Stimulated activated CD8-positive, alpha-beta memory T cell treated with anti-CD3 and anti-CD28 coated beads, Interleukin-7, amount 100 ng/mL, for 1 hour (primary cell): ENCODE measurements at places on chromosomes 12 and 14.

DNA sequence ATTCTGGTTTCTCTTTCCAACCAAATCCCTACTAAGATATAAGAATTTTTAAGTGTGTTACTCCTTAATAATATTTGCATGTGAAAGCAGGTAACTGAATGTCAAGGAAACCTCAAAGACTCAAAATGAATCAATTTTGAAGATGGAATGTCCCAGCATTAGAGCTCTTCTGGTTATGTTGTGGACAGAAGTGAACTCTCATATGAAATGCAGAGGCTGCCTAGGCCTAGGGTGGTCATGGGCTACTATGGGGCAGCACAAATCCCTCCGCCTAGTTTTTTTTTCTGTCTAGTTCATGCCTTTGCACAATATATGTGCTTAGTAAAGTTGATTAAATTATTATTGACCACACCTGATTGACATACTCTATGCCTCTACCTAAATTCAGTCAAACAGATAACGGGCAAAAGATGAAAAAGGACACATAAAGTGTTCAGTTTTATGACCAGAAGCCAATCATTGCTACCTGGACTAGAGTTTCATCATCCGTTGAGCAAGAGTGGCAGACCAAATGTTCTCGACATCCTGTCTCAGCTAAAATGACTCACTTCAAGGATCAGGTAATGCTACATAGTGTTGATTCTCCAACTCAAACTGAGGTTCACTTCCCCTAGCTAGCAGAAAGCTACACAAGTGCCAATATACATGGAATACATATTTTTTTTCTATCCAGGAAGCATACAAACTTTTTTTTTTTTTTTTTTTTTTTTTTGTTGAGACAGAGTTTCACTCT, 1211.4 kb downstream of the VRK1 start:
- DNase-seq: no peak

DNA sequence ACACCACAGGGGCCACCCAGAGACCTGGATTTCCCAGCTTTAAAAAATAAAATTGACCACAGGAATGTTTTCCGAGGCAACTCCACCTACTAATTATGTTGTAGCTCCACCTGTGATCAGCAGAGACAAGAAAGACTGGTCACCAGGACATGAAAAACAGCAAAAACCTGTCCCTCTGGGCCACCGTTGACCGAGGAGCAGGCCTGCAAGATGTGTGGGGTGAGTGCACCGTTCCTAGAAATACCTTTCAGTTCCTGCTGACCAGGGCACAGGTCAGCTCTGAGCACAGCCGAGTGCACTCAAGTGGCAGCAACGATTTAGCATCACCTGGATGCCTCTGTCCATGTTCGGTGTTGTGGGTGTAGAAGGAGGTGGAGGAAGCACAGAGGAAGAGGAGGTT, 16.9 kb downstream of the FZD10 start:
- DNase-seq: no peak

DNA sequence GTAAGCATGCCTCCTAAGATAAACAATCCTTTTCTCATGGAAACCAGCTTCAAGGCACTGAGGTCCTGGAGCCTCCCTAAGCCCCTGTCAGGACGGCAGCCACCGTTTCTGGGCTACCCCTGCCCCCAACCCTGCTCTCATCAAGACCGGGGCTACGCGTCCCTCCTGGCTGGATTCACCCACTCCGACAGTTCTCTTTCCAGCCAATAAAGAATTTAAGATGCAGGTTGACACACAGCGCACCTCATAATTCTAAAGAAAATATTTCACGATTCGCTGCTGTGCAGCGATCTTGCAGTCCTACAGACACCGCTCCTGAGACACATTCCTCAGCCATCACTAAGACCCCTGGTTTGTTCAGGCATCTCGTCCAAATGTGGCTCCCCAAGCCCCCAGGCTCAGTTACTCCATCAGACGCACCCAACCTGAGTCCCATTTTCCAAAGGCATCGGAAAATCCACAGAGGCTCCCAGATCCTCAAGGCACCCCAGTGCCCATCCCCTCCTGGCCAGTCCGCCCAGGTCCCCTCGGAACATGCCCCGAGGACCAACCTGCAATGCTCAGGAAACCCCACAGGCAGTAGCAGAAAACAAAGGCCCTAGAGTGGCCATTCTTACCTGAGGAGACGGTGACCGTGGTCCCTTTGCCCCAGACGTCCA, 336.3 kb downstream of the TMEM121 start:
- DNase-seq: no peak

DNA sequence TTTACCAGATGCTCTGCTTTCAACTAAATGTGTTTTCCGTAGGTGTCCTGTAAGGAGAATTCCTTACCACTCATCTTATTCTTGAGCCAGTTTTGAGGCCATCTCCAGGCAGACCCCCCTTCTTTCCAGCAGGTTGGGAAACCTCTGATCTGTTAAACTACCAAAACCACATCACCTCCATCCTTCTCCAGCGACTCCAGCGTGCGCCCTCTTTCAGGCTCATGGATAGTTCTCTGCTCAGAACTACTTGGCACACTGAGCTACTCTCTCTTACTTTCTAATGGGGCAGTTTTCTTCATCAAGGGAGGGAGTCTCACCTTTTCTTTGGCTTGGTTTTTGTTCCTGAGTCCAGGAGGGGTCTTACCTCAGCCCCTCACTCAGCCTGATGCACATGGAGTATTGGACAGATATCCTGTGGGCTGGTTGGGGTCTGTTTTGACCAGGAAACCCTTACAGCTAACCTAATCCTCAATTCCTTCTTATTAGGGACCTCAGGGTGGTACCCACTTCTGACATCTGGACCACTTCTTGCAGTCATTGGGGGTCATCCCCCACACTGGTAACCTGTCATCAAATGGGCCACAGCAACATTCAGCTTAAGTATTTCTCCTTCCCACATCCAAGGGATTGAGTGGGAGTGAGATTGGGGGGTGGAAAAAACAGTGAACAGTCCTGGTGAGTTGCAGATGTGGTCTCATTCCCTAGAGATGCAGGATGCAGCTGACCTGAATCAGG, 5.2 kb downstream of the DHRS2 start:
- no peak for DNase-seq

GRCh38 chr12:126286203-126286602, 1221.0 kb downstream of the AACS start:
- no peak for DNase-seq

DNA sequence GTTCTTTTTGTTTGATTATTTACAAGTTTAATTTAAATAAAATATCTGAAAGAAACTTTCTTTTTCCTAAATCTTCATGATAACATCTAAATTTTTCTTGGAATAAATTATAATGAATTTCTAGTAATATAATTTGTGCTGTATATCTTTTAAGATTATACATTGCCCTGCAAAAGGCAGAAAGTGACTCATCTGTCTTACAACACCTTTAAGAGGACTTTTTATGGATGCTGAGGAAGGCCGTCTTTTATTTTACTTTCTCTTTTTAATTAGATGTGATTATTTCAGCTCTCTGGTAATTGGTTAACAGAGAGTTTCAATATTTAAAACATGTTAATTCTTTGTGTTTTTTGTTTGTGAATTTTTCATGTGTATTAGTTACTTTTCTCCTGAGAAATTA, 598.4 kb downstream of the RPL10L start:
- no peak for DNase-seq

DNA sequence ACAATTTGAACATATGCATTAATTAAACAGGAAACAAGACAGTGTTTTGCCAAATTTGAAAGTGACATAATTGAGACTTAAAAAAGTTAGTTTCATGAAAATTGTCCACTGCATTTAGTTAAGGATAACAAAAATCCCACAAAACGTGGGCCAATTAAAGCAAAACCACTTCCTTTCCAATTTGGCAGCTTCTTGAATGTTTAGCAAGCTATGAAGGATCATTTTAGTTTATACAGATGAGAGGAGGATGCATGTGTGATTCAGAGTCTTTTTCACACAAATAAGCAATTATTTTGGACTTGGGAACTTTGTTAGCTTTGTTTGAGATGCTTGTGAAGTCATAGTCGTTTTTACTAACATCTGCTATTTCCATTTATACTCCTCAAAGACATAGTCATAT, 109.6 kb downstream of the ATXN7L3B start:
- DNase-seq: no peak

GRCh38 chr14:90890322-90891020, 74.2 kb upstream of the TTC7B start:
- no peak for DNase-seq

- DNase-seq: no peak
Observed at GRCh38 chr12:127819056-127819455, 447.9 kb upstream of the TMEM132C start.

DNA sequence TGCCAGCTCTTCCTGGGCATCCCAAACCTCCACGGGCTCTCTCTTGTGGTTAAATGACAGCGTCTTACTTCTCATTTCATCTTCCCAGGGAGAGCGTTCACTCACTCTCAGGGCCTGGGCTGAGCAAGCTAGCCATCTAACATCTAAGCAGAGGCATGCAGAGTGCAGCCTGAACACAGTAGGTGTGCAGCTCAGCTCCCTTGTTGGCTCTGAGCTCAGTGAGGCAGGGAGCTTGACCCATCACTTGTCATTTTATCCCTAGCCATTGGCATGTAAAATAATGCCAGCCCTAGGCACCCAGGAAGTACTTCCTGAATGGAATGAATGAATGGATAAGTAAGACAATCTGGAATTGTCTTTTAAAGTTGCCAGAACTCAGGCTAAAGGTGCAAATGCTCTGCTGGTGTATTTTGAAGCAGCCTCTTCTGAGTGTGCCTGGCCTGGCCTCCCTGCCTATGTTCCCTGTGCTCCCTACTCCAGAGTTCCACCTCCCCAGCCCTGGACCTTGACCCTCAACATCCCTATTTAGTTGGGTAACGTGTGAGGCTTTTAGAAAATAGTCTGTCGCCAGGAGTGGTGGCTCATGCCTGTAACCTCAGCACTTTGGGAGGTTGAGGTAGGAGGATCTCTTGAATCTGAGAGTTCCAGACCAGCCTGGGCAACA, 9.5 kb upstream of the MEG3 start:
- DNase-seq: no peak

DNA sequence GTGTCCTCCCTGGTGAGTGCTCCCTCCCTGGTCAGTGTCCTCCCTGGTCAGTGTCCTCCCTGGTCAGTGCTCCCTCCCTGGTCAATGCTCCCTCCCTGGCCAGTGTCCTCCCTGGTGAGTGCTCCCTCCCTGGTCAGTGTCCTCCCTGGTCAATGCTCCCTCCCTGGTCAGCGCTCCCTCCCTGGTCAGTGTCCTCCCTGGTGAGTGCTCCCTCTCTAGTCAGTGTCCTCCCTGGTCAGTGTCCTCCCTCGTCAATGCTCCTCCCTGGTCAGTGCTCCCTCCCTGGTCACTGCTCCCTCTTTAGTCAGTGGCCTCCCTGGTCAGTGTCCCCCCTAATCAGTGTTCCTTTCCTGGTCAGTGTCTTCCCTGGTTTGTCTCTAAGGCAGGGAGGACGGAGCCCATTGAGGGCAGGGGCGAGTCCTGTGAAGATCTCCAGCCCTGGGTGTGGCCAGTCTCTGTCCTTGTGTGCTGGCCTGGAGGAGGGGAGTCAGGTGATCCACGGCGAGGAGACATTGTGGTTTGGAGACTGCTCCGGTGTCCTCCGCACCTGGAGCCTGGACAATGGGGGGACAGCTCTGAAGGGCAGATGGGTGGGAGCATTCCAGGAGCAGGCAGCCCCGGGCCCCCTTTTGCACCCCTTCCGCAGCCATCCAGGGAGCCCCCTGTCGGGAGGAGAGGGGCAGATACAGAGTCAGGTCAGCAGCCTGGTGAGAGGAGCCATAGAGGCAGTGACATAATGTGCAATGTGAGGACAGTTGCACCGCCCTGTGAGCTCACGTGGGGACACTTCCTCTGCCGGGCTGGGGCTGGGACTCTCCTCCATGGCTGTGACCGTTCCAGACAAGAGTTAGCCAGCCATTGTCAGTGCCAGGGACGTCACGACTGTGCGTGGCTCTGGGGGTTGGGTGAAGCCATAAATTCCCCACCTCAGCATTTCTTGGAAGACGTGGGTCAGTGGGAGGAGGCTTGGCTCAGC, 93.4 kb downstream of the ADGRD1 start:
- no peak for DNase-seq

DNA sequence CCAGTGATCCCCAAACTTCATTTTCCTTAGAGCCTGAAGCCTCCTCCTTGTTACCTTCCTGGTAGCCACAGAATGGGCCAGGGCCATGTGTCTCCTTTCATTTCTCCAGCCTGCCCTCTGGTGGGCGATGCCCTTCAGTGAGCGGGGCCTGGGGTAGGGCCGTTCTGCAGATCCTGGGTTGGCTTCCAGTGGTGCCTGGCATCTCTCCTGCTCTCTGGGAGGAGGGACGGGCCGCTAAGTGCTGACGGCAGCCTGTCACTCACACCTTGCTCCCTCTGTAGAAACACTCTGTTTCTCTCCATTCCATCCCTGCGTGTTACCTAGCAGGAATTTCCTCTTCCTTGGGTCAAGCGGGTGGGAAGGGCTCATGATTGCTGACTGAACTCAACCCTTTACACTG, 232.1 kb downstream of the CACNA1C start:
- DNase-seq: no peak

- DNase-seq: no peak
Observed at GRCh38 chr14:77911356-77911755, 111.4 kb downstream of the ADCK1 start.

DNA sequence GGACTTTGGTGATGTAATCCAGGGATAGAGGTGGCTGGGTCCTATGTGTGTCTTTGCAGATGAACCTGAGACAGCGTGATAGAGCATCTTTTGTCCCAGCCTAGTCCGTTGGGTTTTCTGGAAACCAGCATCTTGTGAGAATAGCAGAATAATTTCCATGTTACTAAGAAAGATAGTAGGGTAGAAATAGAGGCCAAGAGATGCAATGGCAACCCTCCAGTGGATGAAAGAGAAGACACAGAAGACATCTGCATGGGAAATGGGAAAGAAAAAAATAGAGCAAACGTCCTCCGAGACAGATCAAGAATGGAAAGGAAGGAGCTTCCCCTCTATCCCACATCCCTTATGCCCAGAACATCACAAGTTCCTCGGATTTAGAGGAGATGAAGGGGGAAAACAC, 409.3 kb upstream of the TMEM132C start:
- DNase-seq: no peak

GRCh38 chr14:68709007-68709406, 83.9 kb downstream of the ZFP36L1 start:
- no peak for DNase-seq

DNA sequence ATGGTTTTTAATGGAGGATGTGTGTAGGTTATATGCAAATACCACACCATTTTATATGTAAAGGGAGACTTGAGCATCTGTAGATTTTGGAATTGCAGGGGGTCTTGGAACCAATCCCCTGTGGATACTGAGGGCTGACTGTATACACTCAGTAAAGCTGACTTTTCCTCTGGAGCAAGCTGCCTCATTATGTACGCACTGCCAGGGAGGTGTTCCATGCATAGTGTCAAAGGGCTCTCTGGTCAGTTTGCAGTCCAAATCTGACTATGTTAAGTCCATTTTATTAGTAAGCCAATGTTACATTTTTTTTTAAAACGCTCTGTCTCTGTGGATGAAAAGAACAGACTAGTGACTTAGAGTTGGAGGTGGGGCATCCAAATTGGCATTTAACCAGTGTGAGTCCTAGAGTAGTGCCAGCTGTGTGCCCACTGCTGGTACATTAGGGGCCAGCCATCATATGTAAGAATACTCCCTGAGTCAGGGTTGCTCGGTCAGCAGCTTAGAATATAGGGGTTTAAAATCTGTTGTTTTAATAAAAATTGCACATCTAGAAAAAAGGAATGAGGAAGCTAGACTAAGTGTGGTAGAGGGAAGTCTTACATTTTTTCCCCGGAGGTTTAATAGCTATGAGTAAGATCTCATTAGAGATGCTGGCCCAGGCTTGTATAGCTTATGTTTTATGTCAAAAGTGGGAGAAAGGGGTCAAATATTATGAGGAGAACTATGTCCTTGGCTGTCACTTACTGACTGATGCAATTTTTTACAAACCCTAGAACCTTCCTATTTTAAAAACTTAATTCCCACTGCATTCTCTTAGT, 87.0 kb downstream of the TESC start:
- DNase-seq: no peak

- DNase-seq: no peak
Observed at GRCh38 chr14:105223260-105223659, 25.1 kb upstream of the BTBD6 start.
